ENCODE measurements at places on chromosomes 7 and 10. TPM values are rescaled to one million over a fixed set of nuclear protein-coding genes. Genes with fewer than 3 reads are reported as not detected.

The CWF19L1 gene
- 42.5 TPM for total RNA-seq

The GIMAP7 gene
- 0.15 TPM for total RNA-seq

The PRPS1L1 gene
- total RNA-seq = not detected

The SYT15B gene
- not detected for total RNA-seq

The SPDYE1 gene
- not detected for total RNA-seq

The DNAJC1 gene
- total RNA-seq = 39.1 TPM

The PLPP4 gene
- 1.2 TPM for total RNA-seq

The BPGM gene
- total RNA-seq = 26.9 TPM

The IFIT1B gene
- total RNA-seq = not detected

The NANOS1 gene
- total RNA-seq = 1.5 TPM

The CALHM3 gene
- total RNA-seq = not detected

The HOXA3 gene
- 3.0 TPM for total RNA-seq

The GLCCI1 gene
- 6.7 TPM for total RNA-seq

The CALHM1 gene
- total RNA-seq = not detected

The AUTS2 gene
- total RNA-seq = 5.1 TPM

The NUB1 gene
- 52.1 TPM for total RNA-seq

The SUFU gene
- 7.4 TPM for total RNA-seq

The TDRD1 gene
- 0.50 TPM for total RNA-seq

The GRID2IP gene
- total RNA-seq = not detected

The CDC14C gene
- 0.17 TPM for total RNA-seq

The PILRA gene
- total RNA-seq = 0.15 TPM

The FXYD4 gene
- not detected for total RNA-seq

The MARCHF5 gene
- total RNA-seq = 12.7 TPM

All from smooth muscle cell of trachea (primary cell).